ENCODE measurements at places on chromosomes 5 and 9.

DNA sequence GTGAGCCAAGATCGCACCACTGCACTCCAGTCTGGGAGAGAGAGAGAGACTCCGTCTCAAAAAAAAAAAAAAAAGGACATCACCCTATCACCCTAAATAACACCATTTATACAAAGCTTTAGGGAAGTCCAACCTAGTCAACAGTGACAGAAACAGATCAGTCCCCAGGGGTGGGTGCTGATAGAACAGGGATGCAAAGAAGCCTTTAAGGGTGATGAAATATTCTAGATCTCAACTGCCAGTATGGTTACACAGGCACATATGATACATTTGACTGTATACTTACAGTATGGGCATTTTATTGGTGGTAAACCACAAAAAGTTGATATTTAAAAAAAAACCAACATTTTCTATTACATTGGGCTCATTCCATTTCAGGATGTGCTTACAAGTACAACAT, 4.8 kb downstream of the RETREG1 start:
- DNase-seq, result no peak

- no peak for DNase-seq
These were observed 20.9 kb downstream of the RFK start for GRCh38 chr9:76373173-76373783.

DNA sequence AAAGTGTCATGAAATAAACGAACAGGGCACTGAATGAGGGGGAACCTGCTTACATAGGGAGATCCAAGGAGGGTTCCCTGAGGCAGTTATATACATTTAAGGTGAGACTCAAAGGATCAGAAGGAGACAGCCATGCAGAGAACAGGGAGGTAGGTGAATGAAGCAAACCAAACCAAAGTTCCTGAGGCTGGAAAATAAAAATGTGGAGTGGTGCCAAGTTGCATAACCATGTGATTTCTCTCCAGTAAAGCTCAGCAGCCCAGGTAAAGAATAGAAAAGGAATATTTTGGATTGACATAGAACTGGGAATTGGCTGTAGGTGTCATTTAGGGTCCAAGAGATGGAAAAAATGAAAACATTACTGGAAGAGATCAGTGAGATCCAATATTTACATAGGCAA, 110.7 kb downstream of the CAAP1 start:
- DNase-seq, result no peak

GRCh38 chr9:93680443-93681268, 104.3 kb downstream of the PHF2 start:
- no peak for DNase-seq

- DNase-seq, result no peak
These were observed 291.9 kb upstream of the PDE4D start for GRCh38 chr5:60185231-60186099.

DNA sequence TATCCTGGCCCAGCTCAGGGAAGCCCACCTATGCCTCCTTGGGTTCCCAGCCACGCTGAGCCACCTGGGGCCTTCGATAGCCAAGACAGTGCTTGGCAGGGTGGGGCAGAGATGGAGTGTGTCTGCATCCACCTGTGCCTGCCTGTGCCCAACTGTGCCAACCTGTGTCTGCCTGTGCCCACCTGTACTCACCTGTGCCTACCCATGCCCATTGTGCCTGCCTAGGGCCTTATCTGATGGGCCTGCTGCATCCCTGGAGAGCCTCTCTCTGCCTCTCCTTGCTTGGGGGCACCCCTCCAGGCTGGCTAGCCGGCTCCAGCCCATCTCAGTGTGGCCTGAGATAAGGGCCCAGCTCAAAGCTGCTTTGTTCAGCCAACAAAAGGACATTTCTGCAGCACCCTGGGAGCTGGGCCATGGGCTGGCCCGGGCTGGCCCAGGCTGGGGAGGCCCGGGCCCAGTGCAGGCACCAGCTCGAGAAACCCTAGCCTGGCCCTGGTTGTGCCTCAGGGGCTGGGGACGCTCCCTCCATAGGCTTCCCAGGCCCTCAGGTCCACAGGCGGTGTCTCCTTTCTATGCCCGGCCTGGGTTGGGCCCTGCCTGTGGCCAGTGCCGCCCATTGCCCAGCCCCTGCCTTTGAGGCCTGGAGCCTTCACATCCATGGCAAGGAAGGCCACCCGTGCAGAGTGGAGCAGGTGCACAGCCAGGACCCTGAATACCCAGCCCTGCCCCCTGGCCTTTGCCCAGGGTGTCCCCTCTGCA, 37.3 kb upstream of the NOTCH1 start:
- DNase-seq, result no peak

- DNase-seq, result peak; percentile 22
These were observed 82.6 kb upstream of the EQTN start for GRCh38 chr9:27379311-27380251.

DNA sequence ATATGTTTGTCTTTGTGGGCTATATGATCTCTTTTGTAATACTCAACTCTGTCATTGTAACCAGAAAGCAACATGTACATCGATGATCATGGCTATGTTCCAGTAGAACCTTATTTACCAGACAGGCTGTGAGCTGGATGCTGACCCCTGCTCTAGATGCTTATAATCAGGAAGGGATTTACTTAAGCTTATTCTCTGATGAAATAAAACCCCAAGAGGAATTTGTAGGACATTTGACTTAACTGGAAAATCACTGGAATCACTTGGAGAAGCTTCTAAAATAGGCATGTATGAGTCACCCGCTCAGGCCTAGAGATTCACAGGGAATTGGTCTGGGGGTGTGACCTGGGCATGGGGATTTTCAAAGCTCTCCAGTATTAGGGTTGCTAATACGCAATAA, 285.8 kb upstream of the ZNF608 start:
- no peak for DNase-seq

- no peak for DNase-seq
These were observed 379.8 kb downstream of the TRIM36 start for GRCh38 chr5:114789773-114790402.

- DNase-seq, result no peak
These were observed 52.2 kb upstream of the DAB2IP start for GRCh38 chr9:121598965-121599871.

DNA sequence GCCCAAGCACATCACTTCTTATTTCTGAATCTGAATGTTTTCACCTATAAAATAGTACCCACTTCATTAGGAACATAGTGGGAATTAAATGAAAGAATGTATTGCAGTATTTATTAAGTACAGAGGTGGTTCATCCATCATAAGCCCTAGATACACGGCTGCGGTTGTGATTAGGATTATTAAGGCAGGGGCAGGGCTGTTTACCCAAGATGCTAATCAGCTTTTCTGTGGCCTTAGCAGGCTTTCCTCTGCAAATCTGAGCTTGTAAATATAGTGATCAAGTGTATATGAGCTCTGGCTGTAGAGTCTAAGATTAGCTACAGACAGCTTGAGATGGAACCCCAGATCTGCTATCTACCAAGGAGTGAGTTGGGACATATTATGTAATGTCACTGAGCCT, 124.1 kb upstream of the ADRA1B start:
- DNase-seq, result no peak

- no peak for DNase-seq
These were observed 46.9 kb downstream of the MAP1B start for GRCh38 chr5:72154076-72154756.

DNA sequence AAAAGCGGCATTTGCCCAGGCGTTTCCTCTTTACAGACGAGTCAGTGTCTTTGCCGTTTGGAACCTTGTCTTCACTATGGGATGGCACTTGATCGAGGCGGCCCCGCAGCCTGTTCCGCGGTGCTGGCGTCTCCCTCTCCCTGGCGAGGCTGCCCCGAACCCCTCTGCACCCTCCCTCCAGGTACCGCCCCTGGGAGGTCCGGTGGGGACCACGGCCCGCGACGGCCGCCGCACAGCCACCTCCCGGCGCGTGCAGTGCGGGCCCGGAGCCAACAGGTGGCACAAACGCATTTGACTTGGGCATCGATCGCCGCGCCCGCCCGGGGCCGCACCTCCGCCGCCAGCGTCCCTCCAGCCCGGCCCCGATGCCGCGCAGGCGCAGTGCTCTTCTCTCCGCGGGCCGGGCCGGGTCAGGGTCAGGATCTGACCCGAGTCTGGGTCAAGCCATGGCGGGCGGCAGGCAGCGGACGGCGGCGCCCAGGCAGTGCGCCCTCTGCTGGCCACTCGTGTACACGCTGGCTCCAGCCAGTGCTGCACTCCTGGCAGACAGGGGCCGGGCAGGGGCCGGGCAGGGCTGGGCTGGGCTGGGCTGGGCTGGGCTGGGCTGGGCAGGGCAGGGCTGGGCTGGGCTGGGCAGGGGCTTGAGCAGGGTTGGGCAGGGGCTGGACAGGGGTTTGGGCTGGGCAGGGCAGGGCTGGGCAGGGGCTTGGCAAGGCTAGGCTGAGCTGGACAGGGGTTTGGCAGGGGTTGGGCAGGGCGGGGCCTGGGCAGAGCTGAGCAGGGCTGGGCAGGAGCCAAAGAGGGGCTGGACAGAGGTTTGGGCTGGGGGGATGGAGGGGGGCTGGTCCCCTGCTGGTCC, 155.8 kb upstream of the IRX4 start:
- DNase-seq, result peak; percentile 62

GRCh38 chr5:171496456-171496855, 77.0 kb downstream of the FGF18 start:
- DNase-seq, result no peak

GRCh38 chr5:111667128-111667736, 89.8 kb downstream of the NREP start:
- no peak for DNase-seq

DNA sequence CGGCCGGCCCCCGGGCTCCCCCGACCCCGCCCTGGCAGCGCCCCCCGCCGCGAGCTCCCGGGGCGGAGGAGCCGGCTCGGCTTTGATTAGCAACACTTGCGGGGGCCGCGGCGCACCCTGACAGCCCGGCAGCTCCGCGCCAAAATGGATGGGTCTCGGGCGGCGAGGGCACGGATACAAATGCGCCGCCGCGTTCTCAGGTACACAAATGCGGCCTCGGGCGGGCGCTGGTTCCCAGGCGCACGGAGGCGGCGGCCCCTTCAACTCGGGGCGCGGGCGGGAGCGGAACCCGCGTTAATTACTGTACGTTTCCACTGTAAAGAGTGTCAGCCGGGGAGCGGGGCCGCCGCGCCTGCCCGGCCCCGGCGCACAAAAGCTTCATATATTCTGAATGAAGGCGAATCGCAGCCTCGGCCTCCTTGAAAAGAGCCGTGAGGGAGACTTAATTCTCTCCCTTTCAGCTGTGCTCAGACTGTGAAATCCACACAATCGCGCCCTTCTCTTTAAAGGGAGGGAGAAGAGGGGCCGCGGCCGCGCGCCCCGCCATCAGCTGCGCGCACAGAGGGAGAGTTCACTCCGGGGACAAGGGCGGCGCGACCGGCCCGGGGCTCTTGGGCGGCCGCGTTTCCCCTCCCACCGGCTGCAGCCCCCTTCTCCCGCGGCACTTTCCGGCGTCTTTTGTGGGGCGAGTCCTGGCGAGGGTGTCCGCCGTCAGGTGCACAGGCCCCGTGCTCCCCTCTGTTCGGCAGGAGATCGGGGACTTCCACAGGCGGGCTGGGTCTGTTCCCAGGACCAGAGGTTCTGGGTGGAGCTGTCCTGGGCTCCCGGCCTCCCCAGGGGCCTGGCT, 27.0 kb downstream of the MSX2 start:
- no peak for DNase-seq

GRCh38 chr5:132539716-132540115, 3.6 kb downstream of the IL5 start:
- no peak for DNase-seq

DNA sequence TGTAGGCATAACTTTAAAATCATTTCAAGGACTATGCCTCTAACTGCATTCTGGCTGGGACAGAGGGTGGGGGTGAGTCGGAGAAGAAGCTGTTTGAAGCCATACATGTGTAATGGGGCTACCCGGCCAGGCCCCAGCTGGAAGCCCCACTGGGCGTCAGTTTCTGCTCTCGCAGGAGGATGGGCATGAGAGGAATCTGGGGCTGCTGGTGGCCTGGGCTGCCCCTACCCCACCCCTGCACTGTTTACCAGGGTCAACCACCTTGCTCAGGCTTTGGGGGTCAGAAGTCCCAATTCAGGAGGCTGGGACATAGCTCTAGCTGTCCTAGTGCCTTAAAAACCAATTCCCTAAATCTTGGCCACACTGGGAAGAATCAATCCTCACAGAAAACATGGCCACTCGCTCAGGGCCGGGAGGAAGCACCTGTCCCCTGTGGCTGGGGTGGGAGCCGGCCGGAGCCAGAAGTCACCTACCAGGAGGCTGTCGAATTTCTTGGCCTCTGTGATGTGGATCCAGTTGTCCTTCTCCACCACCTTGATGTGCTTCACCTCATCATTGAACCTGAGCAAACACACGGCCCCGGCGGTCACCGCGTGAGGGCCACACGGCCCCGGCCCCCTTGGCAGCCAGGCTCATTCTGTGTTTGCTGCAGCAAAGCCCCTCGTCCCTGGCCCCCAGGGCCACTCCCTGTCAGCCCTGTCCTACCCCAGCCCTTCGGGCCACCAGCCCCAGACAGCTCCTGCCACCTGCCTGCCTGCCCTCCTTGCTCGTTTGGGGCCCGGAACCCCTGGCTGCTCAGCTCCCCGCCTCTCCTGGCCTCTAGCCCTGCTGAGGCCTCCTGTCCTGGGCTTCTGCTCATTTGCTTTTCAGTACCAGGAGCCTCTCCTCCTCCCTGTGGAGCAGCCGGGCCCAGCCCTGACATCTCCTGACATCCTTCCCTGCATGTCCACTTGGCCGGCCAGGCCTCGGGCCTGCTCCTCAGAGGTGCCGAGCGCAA, 33.6 kb upstream of the SARDH start:
- no peak for DNase-seq

- no peak for DNase-seq
These were observed 500.2 kb upstream of the NUDT12 start for GRCh38 chr5:104062621-104063377.

- no peak for DNase-seq
These were observed 20.4 kb downstream of the CDK5RAP2 start for GRCh38 chr9:120559546-120559945.

DNA sequence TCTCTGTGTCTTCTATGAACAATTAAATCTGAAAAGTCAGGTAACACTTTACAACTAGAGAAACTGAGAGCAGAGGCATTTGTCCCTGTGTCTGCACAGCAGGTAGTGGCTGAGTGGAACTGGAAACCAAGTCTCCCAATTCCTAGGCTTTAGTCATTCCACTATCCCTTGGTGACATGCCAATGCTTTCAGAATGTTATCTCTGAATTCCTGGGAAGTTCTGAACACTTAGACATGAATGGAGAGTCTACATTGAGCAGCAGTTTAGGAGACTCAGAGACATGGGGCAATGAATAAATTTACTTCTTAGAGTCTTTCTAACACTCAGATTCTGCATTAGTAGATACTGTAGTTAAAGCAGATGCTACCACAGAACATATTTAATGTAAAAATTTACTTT, 94.8 kb upstream of the APC start:
- no peak for DNase-seq

GRCh38 chr9:80094176-80094771, 522.5 kb downstream of the TLE4 start:
- DNase-seq, result no peak
